ENCODE measurements at places on chromosomes 3 and 15. TPM values are rescaled to one million over a fixed set of nuclear protein-coding genes. Genes with fewer than 3 reads are reported as not detected.

HIGD2B gene
- polyA plus RNA-seq: not detected

GRIP2 gene
- 1.5 TPM for polyA plus RNA-seq

SAXO2 gene
- polyA plus RNA-seq: 2.5 TPM

CPN2 gene
- not detected for polyA plus RNA-seq

DNA sequence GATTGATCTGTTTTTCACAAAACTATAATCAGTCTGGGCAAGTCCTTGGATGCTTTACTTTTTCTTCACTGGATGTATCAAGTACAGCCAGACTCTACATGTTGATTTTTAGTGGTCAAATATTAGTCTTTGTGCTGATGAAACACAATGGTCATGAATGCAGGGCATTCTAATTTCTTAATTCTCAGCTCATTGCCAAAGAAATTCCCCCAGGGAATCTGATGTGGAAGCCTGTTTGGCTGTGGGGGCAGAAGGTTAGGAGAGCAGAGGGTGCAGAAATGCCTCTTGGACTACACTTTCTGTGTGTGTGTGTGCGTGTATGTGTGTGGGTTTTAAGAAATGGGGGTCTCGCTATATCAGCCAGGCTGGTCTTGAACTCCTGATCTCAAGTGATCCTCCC, 48.7 kb upstream of the HACD2 start:
- DNase-seq: no peak

DNA sequence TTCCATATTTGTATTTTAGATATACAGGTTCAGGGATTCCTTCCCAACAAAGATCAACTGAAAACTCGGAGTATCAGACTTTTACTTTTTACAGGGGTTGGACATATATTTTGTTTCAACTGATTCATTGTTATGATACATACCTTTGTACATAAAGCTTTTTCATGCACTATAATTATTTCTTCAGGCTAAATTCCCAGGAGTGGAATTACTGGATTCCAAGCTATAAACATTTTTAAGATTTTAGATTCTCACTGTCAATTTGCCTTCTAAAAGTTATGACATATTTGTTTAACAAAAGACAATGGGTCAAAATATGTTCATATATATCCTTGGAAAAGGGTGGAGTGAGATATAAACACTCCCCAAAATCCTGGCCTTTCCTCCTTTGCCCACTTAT, 449.0 kb downstream of the PDCD6IP start:
- no peak for DNase-seq

- no peak for DNase-seq
These were observed 101.7 kb upstream of the COL6A5 start for GRCh38 chr3:130243808-130244207.
